ENCODE measurements at places on chromosomes 13 and 19. TPM values are rescaled to one million over a fixed set of nuclear protein-coding genes. Genes with fewer than 3 reads are reported as not detected.

GRCh38 chr19:7512400-7512851 is 3.5 kb upstream of the ZNF358 start:
- no peaks in the 10 kb centered on the region for H3K4me1 ChIP-seq
- no peaks in the 10 kb centered on the region for H3K27me3 ChIP-seq
- H3K27ac ChIP-seq = no peak overlapping the region
- H3K36me3 ChIP-seq = no peaks in the 10 kb centered on the region

The SAMD1 gene
- total RNA-seq = 56.0 TPM

DNA sequence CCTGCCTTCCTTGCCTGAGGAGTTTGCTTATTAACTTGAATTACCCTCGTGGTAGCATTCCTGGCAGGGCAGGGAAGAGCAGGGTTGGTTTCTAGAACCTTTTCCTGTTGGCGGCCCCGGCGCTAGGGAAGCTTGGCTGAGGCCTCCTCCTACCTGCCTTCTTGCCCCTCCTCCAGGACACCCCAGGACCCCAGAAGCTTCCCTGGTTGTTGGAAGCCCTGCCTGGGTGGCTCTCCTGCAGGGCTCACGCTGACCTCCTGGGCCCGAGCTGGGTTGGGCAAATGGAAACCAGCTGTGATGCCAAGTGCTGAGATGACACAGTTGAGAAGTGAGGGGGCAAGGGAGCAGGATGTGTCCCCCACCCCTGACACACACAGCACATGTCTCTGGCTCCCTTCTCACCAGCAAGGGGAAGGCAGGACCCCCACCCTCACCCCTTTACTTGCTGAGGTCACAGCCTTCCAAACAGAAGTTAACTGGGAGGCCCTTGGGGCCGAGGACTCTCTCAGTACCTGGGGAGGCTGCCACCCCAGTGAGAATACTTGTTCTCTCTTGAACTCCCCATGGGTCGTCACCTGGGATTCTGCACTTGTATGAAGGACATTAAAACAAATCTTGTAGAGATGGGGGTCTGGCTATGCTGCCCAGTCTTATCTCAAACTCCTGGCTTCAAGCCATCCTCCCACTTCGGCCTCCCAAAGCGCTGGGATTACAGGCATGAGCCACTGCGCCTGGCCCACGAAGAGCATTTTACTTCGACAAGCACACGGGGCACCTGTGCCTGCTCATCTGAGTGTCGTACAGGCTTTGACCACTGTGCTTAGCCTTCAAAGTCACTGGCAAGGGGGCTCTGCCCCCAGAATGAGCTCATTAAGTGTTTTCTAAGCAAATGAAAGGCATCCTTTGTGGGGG is 10.5 kb downstream of the CEBPA start:
- no peaks in the 10 kb centered on the region for H3K27me3 ChIP-seq
- H3K27ac ChIP-seq = no peak overlapping the region
- no peaks in the 10 kb centered on the region for H3K36me3 ChIP-seq

DNA sequence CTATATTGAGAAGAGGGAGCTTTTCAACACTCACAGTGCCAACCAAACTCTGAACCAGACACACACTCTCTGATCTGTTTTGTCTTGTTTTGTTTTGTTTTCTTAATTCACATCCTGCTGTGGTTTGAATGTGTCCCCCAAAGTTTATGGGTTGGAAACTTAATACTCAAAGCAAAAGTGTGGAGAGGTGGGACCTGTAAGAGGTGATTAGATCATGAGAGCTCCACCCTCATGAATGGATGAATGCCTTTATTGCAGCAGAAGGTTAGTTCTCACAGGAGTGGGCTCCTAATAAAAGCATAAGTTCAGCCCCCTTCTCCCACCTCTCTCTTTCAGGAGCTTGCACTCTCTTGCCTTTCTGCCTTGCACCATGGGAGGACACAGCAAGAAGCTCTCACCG is 957.1 kb downstream of the PCDH9 start:
- no peaks in the 10 kb centered on the region for H3K4me1 ChIP-seq
- no peaks in the 10 kb centered on the region for H3K27me3 ChIP-seq
- H3K36me3 ChIP-seq = no peaks in the 10 kb centered on the region
- no peak overlapping the region for H3K4me3 ChIP-seq
- DNase-seq = no peak

GRCh38 chr13:73394066-73394465 is 335.3 kb downstream of the KLF5 start:
- no peak overlapping the region for H3K27ac ChIP-seq
- no peaks in the 10 kb centered on the region for H3K36me3 ChIP-seq
- H3K27me3 ChIP-seq = no peaks in the 10 kb centered on the region
- H3K4me3 ChIP-seq = no peak overlapping the region
- no peaks in the 10 kb centered on the region for H3K4me1 ChIP-seq
- DNase-seq = no peak

- H3K4me1 ChIP-seq = no peaks in the 10 kb centered on the region
- peak; percentile 35 for DNase-seq
- no peaks in the 10 kb centered on the region for H3K27me3 ChIP-seq
- H3K36me3 ChIP-seq = no peaks in the 10 kb centered on the region
- no peak overlapping the region for H3K27ac ChIP-seq
These were observed 1704.7 kb downstream of the SLITRK5 start for GRCh38 chr13:89375839-89376238.

The TYK2 gene
- total RNA-seq = 118 TPM

DNA sequence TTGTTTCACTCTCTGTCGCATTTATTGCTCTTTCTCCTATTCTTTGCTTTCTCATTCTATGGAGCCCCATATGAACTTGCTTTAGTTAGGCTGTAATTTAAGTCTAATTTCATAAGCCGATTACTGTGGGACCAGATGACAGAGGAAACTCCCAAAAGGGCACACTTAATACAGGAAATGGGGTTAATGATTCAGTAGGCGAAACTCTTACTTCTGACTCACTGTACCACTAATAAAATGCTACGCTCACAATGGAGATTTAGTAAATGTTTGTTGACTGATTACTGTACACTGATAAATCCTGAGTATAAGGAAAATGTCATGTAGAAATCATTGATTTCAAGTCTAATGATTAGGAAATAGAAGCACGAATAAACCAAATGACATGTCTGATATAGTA is 276.4 kb downstream of the KLF5 start:
- peak; percentile 95 for DNase-seq
- peak overlapping the region; percentile 4 for H3K4me3 ChIP-seq
- no peaks in the 10 kb centered on the region for H3K27me3 ChIP-seq
- H3K27ac ChIP-seq = peak overlapping the region; percentile 69

- no peak overlapping the region for H3K4me3 ChIP-seq
- DNase-seq = no peak
- H3K36me3 ChIP-seq = peaks cover 4% of the 10 kb centered on the region
- H3K27ac ChIP-seq = no peak overlapping the region
These were observed 23.6 kb downstream of the PNPLA6 start for GRCh38 chr19:7559102-7559501.

DNA sequence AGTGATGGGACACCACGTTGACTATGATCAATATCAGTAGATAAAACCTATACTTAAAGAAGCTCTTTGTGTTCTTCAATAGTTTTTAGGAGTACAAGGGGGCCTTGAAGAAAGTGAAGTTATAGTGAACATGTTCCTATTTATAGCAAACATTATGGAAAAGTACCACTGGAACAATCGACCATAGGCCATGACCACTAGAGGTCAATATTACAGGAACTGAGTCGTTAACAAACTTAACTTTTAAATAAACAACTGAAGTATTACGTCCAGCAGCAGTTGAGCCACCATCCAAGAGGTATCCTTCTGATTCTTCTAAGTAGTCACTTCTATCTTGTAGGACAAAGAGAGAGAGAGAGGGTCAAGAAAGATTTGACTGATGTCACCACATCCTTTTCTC is 391.0 kb upstream of the SLITRK5 start:
- H3K27me3 ChIP-seq = no peaks in the 10 kb centered on the region
- no peak overlapping the region for H3K27ac ChIP-seq
- H3K36me3 ChIP-seq = no peaks in the 10 kb centered on the region
- DNase-seq = no peak
- no peaks in the 10 kb centered on the region for H3K4me1 ChIP-seq

DNA sequence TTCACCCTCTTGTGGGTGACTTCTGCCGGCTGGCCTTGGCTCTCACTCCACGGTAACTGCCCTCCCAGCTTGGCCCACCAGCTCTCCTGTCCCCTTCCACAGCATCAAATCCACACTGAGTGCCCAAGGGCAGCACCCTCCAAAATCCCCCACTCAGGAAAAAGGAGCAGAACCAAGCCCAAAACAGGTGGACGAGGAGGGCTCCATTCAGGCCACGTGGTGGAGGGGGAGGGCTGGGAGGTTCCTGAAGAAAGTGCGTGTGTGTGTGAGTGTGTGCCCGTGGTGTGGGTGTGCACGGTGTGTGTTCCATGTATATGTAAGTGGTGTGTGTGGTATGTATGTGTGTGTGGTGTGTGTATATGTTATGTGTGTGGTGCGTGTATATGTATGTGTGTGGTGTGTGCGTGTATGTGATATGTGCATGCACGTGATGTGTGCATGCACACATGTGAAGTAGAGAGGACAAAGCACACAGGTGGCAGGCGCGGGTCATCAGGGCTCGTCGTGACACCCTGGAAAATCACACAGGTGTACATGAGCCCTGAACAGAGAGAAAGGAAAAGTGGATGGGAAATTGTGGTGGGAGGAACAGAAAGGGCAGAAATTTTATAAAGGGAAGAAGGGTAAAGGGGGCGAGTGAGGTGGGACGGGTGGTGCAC is 76.9 kb downstream of the COL4A1 start:
- no peak for DNase-seq
- H3K27me3 ChIP-seq = no peaks in the 10 kb centered on the region
- no peak overlapping the region for H3K27ac ChIP-seq

DNA sequence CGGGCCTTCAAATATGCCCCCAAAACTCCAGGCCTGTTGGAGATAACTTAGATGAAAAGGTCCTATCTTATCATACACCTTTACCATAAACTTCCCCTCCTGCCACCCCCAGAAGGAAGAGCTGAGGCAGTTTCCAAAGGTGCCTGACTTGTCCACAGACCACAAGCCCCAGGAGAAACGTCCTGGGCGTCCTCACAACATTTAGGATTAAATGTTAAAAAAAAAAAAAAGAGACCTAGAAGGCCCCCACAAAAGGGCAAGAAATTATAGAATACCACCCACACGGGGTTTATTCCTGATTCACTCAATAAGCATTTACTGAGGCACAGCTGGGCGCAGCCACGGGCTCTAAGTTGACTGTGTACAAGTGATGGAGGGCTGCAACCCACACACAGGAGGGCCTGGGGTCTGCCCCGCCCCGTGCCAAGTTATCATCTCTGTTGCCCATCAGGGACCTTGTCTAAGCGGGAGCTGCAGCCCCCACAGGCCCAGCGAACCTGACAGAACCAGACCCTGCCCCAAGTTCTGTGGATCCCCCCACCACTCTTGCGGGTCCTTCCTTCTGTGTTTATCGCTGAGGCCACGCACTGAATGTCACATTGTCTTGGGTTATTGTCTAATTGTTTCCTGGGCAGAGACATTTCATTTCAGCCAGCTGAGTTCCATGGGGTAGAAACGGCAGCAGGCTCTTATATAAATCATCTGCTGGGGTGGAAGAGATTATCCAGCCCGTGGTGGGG is 83.0 kb upstream of the TM9SF2 start:
- H3K27me3 ChIP-seq = no peaks in the 10 kb centered on the region
- no peak for DNase-seq
- H3K4me3 ChIP-seq = no peak overlapping the region
- H3K27ac ChIP-seq = no peak overlapping the region
- no peaks in the 10 kb centered on the region for H3K36me3 ChIP-seq
- H3K4me1 ChIP-seq = peaks cover 5% of the 10 kb centered on the region

- no peak for DNase-seq
- H3K27ac ChIP-seq = no peak overlapping the region
- H3K36me3 ChIP-seq = no peaks in the 10 kb centered on the region
- no peaks in the 10 kb centered on the region for H3K27me3 ChIP-seq
- H3K4me3 ChIP-seq = no peak overlapping the region
These were observed 234.3 kb upstream of the STARD13 start for GRCh38 chr13:33519561-33520467.
